ENCODE measurements at places on chromosomes 1 and 21.

DNA sequence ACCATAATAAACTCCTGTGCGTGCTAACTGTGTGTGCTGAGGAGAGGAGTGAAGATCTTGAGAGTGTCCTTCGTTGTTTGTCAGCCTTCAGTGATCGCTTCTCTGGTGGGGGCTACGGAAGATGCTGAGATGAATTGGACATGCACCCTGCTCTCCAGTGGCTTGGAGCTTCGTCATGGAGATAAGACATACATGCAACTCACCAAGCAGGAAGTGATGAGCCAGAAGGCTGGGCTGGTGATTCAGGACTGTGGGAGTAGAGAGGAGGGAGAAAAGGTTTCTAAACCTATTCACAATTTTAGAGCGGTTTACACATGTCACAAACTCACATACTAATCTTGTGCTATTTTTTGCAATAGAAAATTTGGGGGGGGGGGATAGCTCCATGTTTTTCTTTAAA is 128.9 kb upstream of the ADAR start:
- DNase-seq, result peak; percentile 85

DNA sequence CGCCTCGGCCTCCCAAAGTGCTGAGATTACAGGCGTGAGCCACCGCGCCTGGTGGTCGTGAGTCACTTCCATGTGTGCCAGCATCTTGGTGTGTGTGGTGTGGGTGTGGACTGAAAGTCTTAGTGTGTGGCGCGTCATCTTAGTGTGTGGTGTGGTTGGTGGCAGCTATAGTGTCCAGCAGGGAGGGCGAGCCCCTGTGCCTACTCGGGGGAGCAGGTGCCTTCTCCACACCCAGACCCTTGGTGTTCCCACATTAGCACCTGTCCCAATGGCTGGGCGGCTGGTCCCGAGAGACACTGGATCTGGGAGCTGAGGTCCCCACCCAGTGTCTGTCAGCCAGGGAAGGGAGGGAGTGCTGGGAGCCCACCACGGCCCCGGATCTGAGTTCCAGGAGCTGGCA is 2.8 kb downstream of the SCNN1D start:
- DNase-seq, result peak; percentile 26

GRCh38 chr1:168621356-168621755 is 45.0 kb downstream of the XCL1 start:
- DNase-seq, result no peak

DNA sequence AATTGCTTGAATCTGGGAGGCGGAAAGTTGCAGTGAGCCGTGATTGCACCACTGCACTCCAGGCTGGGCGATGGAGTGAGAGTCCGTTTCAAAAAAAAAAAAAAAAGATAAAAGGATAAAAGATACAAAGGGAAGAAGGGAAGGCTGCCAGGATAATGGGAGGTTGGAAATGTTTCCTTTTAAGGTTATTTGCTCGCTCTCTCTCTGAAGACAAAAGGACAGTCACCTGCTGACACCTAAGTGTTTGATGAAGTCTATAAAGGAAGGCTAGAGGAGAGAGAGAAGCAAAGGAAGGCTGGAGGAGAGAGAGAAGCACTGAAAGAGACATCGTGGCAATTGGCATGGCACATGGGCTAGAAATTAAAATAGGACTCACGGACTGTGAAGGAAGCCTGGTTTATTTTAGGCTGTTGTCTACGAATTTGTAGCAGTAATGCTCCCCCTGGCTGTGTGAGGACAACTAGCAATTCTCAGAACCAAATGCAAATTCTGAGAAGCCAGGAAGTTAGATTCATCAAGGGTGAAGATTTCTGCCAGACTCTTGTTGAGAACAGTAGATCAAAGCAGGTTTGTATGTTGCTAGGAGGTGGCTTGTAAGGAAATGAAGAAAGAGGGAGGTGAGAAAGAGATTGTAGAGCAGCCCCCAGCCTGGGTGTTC is 154.2 kb downstream of the ZP4 start:
- peak; percentile 16 for DNase-seq

GRCh38 chr1:237041795-237042525 is at the start of gene RYR2:
RYR2 (plus strand) TSS chr1:237042184; CDS start chr1:237042522, 338 bp downstream.
- DNase-seq, result no peak

DNA sequence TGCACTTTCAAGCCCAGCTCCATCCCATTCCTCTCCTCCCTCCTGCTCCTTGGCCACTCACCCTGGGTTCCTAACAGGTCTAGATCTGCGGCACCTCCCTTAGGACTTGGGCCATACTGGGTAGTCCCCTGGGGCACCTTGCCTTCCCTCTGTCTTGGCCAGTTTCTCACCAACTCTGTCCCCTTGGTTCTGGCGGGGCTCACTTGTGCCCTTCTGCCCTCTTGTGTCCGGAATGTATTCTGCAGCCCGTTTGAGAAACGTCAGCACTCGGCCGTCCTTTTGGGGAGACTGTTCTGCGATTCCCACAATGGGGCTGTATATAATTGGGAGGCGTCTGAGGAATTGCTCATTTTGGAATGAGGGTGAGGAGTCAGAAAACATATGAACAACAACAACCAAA is 162.4 kb downstream of the ZSCAN20 start:
- DNase-seq, result no peak

DNA sequence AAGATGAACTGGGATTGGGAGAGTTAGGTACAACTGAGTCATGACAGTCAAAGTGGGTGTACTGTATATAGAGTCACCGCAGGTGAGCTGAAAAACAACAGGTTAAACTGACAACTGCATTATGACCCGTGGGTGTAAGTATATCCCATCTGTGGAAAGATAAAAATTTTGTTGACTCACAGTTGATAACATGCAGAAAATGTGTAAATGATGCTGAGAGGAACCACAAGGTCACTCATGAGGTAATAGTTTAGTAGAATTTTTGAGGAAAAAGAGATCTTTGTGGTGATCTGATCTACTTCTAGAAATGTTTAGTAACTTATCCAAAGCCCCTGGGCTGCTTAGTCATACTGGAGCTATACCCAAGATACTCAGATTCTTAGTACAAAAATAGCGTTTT is 838 bp downstream of the OR2C3 start:
- peak; percentile 64 for DNase-seq

- no peak for DNase-seq
Measured at GRCh38 chr21:18917622-18918021, 514.0 kb upstream of the TMPRSS15 start.
